Left ventricle myocardium inferior (tissue), 1 donor: ENCODE measurements at places on chromosomes 1 and 21. TPM values are rescaled to one million over a fixed set of nuclear protein-coding genes. Genes with fewer than 3 reads are reported as not detected.

GBP1 gene
- 5.7 TPM for total RNA-seq

A3GALT2 gene
- total RNA-seq = not detected

MTMR11 gene
- total RNA-seq = 4.9 TPM

FAM151A gene
- total RNA-seq = 0.80 TPM

FCAMR gene
- not detected for total RNA-seq

CACHD1 gene
- total RNA-seq = 2.7 TPM

FAM163A gene
- 0.16 TPM for total RNA-seq

RAB13 gene
- 59.3 TPM for total RNA-seq

TMEM63A gene
- total RNA-seq = 30.4 TPM

FCRLA gene
- total RNA-seq = 0.11 TPM

PAX7 gene
- total RNA-seq = not detected

KCNQ4 gene
- 1.5 TPM for total RNA-seq

IL10 gene
- total RNA-seq = 0.38 TPM

FALEC gene
- 0.44 TPM for total RNA-seq

YBEY gene
- total RNA-seq = 17.1 TPM

SLC1A7 gene
- total RNA-seq = 0.44 TPM

HEYL gene
- total RNA-seq = 21.2 TPM

TSTD1 gene
- 13.4 TPM for total RNA-seq

OSBPL9 gene
- total RNA-seq = 55.8 TPM

AMY1A gene
- total RNA-seq = not detected

ZNF695 gene
- not detected for total RNA-seq

FLG2 gene
- not detected for total RNA-seq

C1orf174 gene
- total RNA-seq = 11.7 TPM

S100B gene
- total RNA-seq = 2.8 TPM

STX12 gene
- total RNA-seq = 22.0 TPM

NBPF11 gene
- total RNA-seq = 3.1 TPM

TMEM54 gene
- total RNA-seq = 14.2 TPM

GNL2 gene
- total RNA-seq = 20.1 TPM

FCGR3B gene
- total RNA-seq = 1.5 TPM

DCST1 gene
- not detected for total RNA-seq

RIPPLY3 gene
- not detected for total RNA-seq

PALMD gene
- total RNA-seq = 123 TPM

CELA2A gene
- not detected for total RNA-seq

PDC gene
- total RNA-seq = not detected

TCHH gene
- not detected for total RNA-seq

PIGR gene
- total RNA-seq = 0.91 TPM

PHTF1 gene
- 10.7 TPM for total RNA-seq

PDE9A gene
- 3.2 TPM for total RNA-seq

OPRD1 gene
- total RNA-seq = not detected

CFAP74 gene
- not detected for total RNA-seq

GABRD gene
- total RNA-seq = 0.41 TPM

DIO1 gene
- not detected for total RNA-seq

RGS4 gene
- 3.2 TPM for total RNA-seq

EIF2D gene
- total RNA-seq = 29.2 TPM

RCAN1 gene
- total RNA-seq = 75.3 TPM

COL24A1 gene
- total RNA-seq = 0.74 TPM

MAP10 gene
- 3.2 TPM for total RNA-seq

TNNT2 gene
- 8,708 TPM for total RNA-seq

GBP7 gene
- 0.11 TPM for total RNA-seq

BRINP3 gene
- 5.4 TPM for total RNA-seq

RNU1-4 gene
- 6,072 TPM for total RNA-seq

IQGAP3 gene
- total RNA-seq = 0.36 TPM
